A549 treated with ZK216348 at 1 μM for 4 hours (cell line): ENCODE measurements at places on chromosomes 6 and 20. TPM values are rescaled to one million over a fixed set of nuclear protein-coding genes. Genes with fewer than 3 reads are reported as not detected.

Gene BPIFB2
- total RNA-seq = not detected in 5 replicates

Gene BPIFB1
- total RNA-seq = 0.18 TPM in 1 of 5 replicates, not detected in the others

Gene PKIG
- 31.3 to 43.4 TPM (median 37.9 TPM) in 5 replicates for total RNA-seq

Gene EYS
- total RNA-seq = 0.26 TPM in 1 of 5 replicates, not detected in the others

Gene ERVFRD-1
- not detected in 5 replicates for total RNA-seq

Gene RIPOR3
- total RNA-seq = 0.06 to 0.08 TPM in 2 of 5 replicates, not detected in the others

Gene TUBB
- total RNA-seq = 799 to 982 TPM (median 956 TPM) in 5 replicates

Gene MYLK4
- total RNA-seq = 0.07 to 0.19 TPM (median 0.14 TPM) in 4 of 5 replicates, not detected in the other

Gene TFAP2A
- total RNA-seq = 11.7 to 15.9 TPM (median 14.2 TPM) in 5 replicates

Gene FAM210B
- 8.5 to 12.8 TPM (median 12.5 TPM) in 5 replicates for total RNA-seq

Gene TGM2
- 309 to 541 TPM (median 445 TPM) in 5 replicates for total RNA-seq

Gene CTAGE9
- not detected in 5 replicates for total RNA-seq

Gene HLA-DQA1
- total RNA-seq = not detected in 5 replicates

Gene CALHM4
- total RNA-seq = not detected in 5 replicates

Gene ZSCAN23
- not detected in 5 replicates for total RNA-seq

Gene IP6K3
- total RNA-seq = 0.27 to 0.52 TPM (median 0.33 TPM) in 5 replicates

Gene MLN
- not detected in 5 replicates for total RNA-seq

Gene TRIM31
- 1.1 to 1.3 TPM (median 1.1 TPM) in 5 replicates for total RNA-seq

Gene GJA1
- total RNA-seq = 47.2 to 79.8 TPM (median 68.1 TPM) in 5 replicates

Gene TFAP2B
- not detected in 5 replicates for total RNA-seq

Gene PRL
- not detected in 5 replicates for total RNA-seq

Gene OR2H2
- not detected in 5 replicates for total RNA-seq

Gene DSP
- 32.5 to 49.7 TPM (median 47.9 TPM) in 5 replicates for total RNA-seq

Gene MICB
- total RNA-seq = 5.2 to 8.6 TPM (median 7.9 TPM) in 5 replicates

Gene PCSK2
- 0.12 TPM in 1 of 5 replicates, not detected in the others for total RNA-seq

Gene F13A1
- total RNA-seq = not detected in 5 replicates

Gene MRPS10
- total RNA-seq = 29.2 to 39.9 TPM (median 35.7 TPM) in 5 replicates

Gene GSTA3
- total RNA-seq = not detected in 5 replicates

Gene IER3
- total RNA-seq = 65.0 to 118 TPM (median 104 TPM) in 5 replicates

Gene LTB
- 0.21 to 0.76 TPM (median 0.45 TPM) in 4 of 5 replicates, not detected in the other for total RNA-seq

Gene QKI
- total RNA-seq = 38.8 to 62.2 TPM (median 47.3 TPM) in 5 replicates

Gene KIAA0408
- total RNA-seq = 5.6 to 8.2 TPM (median 5.8 TPM) in 5 replicates

Gene TXNDC5
- total RNA-seq = 116 to 155 TPM (median 145 TPM) in 5 replicates

Gene HLA-DQA2
- total RNA-seq = not detected in 5 replicates

Gene SENP6
- 22.3 to 45.6 TPM (median 33.8 TPM) in 5 replicates for total RNA-seq

Gene TP53TG5
- total RNA-seq = not detected in 5 replicates

Gene SLC35D3
- total RNA-seq = 0.10 to 0.11 TPM in 2 of 5 replicates, not detected in the others

Gene RIMS1
- not detected in 5 replicates for total RNA-seq

Gene NXT1
- 48.1 to 72.5 TPM (median 69.6 TPM) in 5 replicates for total RNA-seq

Gene PAX1
- total RNA-seq = 0.09 TPM in 1 of 5 replicates, not detected in the others
